ENCODE measurements at places on chromosomes 2 and 18.
A peak's percentile ranks its signal among the peaks of the same experiment; 100 is the strongest.

GRCh38 chr2:143529118-143529720, 400.0 kb downstream of the ARHGAP15 start:
- no peak for DNase-seq

DNA sequence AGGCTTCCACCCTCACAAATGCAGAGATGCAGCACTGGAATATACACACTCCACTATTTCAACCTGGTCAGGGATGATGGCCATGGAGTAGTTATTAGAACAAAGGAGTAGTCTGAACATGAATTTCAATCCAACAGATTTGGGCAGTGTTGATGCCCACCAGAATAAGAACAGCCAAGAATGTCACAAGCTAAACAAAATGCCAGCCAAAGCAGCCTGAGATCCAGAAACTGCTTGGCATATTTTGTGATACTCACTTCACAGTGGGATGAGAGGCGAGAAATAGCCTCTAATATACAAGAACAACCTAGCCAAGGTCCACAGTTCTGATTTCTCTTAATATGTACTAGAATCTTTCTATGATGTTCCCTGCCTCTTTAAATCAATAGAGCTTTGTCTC, 58.6 kb upstream of the KLF7 start:
- no peak for DNase-seq

- no peak for DNase-seq
Observed at GRCh38 chr2:164369366-164369765, 251.9 kb downstream of the GRB14 start.

DNA sequence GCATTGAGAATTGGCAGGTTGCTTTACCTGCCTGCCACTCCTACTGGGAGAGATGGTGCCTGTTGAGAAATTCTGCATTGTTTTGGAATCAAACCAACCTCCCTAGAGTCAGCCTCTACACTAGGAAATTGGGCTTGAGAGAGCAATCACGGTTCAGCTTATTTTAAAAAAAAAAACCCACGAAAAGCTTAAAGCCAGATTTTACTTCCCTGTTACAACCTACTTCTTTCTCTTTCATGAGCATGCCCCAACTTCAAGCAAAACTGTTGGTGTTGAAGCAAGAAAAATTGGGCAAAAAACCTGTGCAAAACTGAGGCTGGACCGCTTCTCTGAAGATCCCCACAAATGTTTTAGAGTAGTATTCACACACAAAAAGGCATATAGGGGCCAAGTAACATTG, 134.6 kb upstream of the ZEB2 start:
- no peak for DNase-seq

DNA sequence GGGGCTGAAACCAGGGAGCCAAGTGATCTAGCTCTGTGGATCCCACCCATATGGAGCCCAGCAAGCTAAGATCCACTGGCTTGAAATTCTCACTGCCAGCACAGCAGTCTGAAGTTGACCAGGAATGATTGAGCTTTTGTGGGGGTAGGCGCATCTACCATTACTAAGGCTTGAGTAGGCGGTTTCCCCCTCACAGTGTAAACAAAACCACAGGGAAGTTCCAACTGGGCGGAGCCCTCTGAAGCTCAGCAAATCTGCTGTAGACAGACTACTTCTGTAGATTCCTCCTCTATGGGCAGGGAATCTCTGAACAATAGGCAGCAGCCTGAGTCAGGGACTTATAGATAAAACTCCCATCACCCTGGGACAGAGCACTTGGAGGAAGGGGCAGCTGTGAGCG, 96.7 kb downstream of the CCDC148 start:
- DNase-seq, result no peak

DNA sequence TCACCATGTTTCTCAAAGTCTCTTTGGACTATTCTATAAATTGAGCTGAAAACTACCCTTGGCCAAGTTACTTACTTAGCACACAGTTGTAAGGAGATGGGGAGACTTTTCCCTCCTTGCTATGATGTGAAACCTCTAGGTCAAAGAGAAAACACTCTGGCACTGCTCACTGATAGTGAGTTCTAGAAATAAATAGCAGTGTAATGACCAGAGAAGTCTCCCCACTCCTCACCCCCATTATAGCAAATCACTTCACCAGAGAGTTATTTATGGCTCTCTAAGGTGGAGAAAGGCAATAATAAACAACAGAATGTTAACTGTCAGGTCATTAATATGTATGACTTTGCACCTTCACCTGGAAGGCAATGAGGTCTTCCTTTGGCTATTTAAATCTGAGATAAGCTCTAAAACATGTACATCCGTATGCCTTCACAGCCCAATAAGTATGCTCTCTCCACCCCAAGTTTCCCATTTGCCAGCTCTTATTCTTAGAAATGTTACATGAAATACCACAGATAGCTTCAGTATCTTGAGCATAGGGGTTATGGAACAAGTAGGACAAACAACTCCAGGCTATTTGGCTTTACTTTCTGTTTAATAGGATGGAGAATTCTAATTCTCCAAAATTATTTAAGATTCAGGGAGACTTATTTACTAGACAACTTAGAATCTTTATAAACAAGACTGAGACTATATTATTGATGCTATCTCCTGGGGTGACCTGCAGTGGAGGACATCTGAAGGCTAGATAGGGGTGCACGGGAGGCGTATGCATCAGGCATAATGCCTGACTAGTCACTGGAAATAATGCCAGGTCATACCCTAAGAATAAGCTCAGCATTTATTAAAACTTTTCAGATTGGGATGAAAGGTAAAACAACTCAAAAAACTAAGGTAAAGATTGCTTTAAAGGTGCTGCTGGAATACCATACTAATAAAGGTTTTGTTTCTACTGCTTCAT, 65.3 kb upstream of the DTNB start:
- DNase-seq, result no peak

DNA sequence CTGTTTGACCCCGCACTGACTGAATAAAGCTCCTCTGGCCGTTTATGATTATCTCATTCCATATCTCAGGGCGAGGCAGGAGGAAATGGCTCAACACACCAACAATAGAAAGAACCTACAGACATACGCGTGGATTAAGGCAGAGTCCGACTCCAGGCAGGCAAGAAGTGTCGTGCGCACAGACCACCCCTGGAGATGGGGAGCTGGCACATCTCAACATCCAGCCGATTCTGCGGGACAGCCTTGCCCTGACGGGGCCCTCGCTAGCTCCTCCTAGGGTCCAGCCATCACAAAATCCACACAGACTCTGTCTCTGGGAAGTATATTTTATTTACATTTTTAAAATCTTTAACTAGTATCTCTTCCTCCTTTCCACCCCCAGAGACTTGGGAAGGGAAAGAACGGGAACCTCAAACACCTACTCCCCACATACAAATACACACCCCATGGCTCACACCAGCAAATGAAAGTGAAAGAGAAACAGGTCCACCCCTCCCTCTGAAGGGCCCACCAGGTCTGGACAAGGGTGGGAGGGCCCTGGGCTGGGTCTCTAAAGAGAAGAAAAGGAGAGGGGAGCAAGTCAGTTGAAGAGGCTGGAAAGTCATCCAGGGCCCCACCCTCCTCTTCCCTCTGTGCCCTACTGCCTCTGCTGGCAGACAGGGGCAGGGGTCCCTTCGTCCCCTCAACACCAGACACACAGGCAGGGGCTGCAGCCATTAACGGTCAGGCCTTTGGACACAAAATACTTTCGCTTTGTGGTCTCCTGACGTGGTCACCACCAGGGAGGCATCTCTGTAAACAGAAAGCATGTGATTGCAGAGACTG, 3.2 kb downstream of the GPBAR1 start:
- DNase-seq, result no peak

GRCh38 chr18:70659036-70659925, 370.4 kb downstream of the SOCS6 start:
- DNase-seq, result no peak

- DNase-seq, result no peak
Observed at GRCh38 chr18:2910751-2911425, 64.1 kb downstream of the EMILIN2 start.

DNA sequence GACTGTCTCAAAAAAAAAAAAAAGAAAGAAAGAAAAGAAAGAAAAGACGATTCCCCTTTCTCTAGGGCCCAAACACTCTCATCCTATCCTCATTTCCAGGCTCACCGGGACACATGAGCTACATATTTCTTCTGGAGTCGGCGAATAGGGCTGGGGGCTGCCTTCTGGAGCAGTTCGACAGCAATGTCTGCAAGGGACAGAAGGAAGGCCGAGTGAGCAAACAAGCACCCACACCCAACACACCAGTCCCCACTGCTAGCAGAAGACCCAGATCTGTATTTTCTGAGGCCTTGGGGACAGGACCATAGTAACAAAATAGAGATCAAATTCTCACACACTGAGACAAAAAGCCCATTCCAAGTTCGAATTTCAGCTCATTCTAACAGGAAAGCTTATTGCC, 1.2 kb downstream of the CNPPD1 start:
- no peak for DNase-seq

DNA sequence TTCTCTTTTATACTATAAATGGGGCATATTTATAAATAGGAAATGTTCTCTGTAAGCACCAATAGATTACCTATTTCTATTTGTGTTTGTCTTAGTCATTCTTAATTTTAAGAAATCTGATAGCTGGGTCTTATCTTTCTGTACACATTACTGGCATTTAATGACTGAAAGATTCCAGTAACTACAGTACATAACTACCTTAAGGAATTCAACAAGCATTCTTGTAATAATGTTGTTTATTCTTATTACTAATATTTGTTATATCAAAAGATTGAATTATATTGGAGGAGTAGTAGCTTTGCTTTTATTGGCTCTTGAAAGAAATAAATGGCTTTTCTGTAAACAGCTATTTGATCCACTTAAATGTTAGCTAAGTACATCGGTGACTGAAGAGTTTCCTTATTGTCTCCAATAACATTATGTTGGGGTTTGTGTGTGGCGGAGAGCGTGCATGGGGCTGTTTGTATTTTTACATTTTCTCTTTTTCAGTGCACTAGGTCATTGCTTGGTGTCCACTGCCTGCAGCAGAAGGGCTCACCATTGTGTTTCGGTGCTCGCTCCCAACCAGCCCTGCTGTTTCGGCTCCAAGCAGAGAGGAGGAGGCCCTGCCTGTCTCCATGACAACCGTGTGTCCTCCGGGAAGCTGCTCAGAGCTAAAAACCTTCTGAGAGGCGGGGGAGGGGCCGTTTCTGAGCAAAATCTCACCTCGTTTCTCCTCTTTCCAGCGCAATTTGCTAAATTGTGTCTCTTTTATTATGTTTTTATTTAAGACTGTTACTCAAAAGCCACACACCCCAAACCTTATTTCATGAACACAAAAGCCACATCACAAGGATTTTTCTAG, 112.5 kb upstream of the SLC38A11 start:
- DNase-seq, result peak; percentile 78

DNA sequence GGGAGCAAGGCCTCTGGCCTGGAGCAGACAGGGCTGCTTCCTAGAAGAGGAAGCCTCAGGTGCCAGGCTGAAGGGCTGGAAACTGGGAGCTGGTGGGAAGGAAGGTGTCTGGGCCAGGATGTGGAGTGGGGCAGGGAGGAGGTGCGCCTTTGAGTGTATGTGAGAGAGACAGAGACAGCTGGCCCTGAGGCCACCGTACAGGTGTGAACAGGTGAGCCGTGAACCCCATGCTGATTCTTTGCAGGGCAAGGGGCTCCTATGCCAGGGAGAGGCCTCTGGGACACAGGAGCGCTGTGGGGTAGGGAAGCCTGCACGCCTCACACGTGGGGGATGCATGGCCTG, 16.3 kb downstream of the ZFP36L2 start:
- no peak for DNase-seq

DNA sequence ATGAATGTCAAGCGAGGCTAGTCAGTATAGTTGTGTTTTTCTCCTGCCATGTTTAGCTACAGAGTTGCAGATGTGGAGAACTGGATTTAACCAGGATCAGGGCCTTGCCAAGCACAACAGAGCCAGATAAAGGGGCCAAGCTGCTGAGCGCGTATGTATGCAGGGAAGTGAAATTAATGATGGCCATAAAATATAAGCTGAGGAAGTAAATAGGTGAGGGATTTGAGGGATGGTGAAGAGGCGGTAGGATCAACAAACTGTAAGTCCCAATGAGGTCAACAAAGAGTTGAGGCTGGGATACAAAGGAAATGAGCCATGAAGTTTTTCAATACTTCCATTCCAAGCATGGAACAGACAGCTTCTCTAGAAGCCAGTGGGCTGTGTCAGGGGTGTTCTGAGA, 10.6 kb downstream of the LRP2 start:
- no peak for DNase-seq

- DNase-seq, result no peak
Observed at GRCh38 chr18:26813043-26813442, 52.5 kb downstream of the AQP4 start.

- DNase-seq, result no peak
Observed at GRCh38 chr2:1661891-1662605, 82.3 kb downstream of the PXDN start.

GRCh38 chr18:61582202-61582710, 249.0 kb downstream of the CDH20 start:
- no peak for DNase-seq

DNA sequence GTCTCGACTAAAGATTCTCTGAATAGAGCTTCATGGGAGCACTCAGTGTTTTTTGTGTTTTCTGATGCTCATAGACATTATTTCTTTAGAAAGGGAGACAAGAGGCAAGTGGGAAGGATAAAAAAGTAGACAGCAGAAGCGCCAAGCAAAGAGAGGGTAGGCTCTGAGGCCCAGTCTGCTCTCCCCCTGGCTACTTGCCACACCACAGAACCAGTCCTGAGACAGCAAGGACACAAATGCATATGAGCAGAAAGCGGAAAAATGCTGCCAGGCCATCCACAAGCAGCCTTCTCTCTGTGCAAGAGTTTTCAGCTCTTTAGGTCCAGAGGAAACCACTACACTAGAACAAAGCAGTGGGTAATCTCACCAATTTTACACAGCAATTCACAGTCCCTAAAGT, 285.4 kb downstream of the ZNF521 start:
- DNase-seq, result no peak

DNA sequence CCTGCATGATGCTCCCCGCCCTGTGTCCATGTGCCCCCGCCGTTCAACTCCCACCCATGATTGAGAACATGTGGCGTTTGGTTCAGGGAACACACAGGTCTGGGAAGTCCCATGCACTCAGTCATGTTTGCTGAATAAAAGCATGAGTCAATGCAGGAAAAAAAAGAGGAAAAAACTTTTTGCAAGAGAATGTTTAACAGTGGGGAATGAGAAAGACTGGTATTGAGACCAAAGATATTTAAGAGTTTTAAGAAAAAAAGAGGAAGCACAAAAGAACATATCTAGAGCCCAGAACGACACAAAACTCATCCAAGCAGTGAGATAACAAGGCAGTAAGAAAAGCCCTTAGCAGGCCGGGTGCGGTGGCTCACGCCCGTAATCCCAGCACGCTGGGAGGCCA, 279.2 kb upstream of the THSD7B start:
- no peak for DNase-seq

GRCh38 chr2:213787869-213788268, 503.6 kb downstream of the SPAG16 start:
- no peak for DNase-seq

DNA sequence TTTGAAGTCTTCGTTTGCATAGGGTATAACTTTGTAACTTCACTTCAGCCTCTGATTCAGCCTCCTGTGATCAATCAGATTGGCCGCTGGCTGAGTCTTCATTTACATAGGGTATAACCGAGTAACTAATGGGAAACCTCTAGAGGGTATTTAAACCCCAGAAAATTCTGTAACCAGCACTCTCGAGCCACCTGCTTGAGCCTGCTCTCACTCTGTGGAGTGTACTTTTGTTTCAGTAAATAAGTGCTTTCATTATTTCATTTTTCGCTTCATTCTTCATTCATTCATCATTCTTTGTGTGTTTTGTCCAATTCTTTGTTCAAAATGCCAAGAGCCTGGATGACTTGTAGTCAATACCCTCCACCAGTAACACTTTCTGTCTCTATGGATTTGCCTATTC, 56.4 kb downstream of the CCDC85A start:
- DNase-seq, result no peak
